ENCODE measurements at places on chromosomes 7 and 10.

- DNase-seq: no peak
Observed at GRCh38 chr7:65390588-65390987, 16.9 kb downstream of the ZNF92 start.

DNA sequence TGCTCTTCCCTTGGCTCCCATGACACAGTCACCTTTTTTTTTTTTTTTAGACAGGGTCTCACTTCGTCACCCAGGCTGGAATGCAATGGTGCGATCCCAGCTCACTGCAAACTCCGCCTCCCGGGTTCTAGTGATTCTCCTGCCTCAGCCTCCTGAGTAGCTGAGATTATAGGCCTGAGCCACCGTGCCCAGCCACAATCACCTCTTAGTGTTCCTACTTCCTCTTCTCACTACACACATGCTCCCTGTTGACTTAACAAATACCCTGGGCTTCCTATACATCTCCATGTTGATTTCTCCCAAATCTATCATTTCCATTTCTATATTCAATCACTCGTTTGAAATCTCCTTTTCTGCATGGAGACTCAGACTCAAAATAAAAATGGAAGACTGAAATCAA is 91.7 kb downstream of the CUBN start:
- DNase-seq: no peak

DNA sequence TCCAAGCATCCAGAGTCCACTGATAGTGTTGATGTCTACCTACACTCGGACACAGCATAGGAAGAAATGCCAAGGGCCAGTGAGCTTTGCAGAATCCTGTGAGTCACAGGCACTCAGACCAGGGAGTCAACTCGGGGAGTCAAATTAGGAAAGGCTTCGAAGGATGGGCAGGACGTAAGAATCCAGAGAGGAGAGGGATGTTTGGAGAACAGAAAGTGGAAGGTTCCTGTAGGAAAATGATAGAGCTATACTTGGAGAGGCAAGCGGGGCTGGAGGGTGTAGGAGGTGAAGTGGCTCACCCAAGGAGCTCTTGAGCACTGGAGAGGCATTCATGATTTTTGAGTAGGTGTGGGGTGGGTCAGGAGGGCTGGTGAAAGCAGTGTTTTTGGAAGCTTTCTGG is 3.0 kb downstream of the ZYX start:
- no peak for DNase-seq

- no peak for DNase-seq
Observed at GRCh38 chr7:112001091-112001826, 204.9 kb downstream of the DOCK4 start.

GRCh38 chr10:11208908-11209829 is 191.5 kb downstream of the CELF2 start:
- DNase-seq: peak; percentile 71

DNA sequence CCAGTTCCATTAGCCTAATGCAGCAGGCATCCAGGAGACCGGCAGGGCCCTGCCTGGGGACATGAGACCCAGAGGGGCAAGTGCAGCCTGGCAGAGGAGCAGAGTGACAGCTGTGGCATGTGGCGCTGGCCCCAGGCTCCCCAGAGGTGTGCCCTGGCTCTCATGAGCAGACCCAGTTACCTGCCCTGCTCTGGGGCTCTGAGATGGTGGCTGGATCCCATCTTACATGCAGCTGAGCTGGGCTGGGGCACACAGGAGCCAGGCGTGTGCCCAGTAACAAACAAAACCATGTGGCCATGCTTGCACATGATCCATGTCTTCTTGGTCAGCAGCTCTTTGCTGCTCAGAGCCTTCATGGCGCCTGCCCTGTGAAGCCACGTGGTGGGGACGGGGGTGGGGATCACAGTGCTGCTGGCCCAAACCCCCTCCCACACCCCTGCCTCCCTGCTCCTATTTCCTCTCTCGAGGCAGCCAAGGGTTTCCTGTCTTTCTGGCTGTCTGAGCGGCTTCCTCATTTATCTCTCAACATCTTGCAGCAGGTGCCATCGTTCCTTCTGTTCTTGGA is 40.3 kb upstream of the GTF2I start:
- DNase-seq: peak; percentile 49

- no peak for DNase-seq
Observed at GRCh38 chr7:38756521-38756920, 125.3 kb upstream of the AMPH start.
